ENCODE measurements at places on chromosomes 12 and 14. TPM values are rescaled to one million over a fixed set of nuclear protein-coding genes. Genes with fewer than 3 reads are reported as not detected.

DNA sequence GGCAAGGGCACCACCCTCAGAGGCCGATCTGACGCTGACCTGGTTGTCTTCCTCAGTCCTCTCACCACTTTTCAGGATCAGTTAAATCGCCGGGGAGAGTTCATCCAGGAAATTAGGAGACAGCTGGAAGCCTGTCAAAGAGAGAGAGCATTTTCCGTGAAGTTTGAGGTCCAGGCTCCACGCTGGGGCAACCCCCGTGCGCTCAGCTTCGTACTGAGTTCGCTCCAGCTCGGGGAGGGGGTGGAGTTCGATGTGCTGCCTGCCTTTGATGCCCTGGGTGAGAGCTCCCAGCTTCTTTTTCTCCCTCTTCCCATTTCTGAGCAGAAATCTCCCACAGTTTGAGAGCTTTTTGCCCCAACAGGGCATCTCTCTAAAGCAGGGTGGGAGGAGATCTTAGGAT is 1.8 kb downstream of the OAS1 start:
- DNase-seq = no peak
- H3K27ac ChIP-seq = peak overlapping the region; percentile 94
- no peaks in the 10 kb centered on the region for H3K27me3 ChIP-seq
- H3K36me3 ChIP-seq = peaks cover 12% of the 10 kb centered on the region

DNA sequence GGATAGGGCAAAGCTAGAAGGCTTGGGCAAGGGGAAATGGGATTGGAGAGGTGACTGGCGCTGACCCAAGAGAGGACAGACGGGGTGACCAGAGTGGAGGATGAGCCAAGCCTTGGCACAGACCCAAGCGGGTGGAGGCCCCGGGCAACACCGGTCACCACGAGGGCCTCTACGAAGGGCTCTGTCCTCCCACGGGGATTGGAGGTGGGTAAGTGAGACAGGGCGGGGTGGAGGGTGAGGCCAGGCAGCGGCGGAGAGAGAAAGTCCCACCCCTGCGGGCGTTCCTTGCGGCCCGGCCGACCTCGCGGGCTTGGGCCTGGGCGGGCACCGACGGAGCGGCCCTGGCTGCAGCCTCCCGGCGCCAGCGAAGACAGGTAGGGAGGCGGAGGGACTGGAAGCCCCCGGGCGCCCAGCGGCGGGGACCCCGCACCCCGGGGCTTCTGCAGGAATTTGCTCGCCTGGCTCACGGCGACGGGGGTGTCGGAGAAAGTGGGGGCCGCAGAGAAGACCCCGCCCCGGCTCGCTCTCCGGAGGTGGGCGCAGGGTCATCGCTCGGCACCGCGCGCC is at the start of gene PAPLN:
TSS of gene PAPLN (plus strand) at position 288 of the 567 bp plus-strand sequence. CDS start 2,273 bp downstream, outside the sequence.
- H3K4me3 ChIP-seq = peak within 1 kb of the TSS; percentile 73
- no peaks in the 10 kb centered on the region for H3K36me3 ChIP-seq
- H3K27ac ChIP-seq = peak within 1 kb of the TSS; percentile 67
- peak; percentile 74 for DNase-seq

GRCh38 chr12:91355150-91356006 is 172.8 kb upstream of the DCN start:
- no peaks in the 10 kb centered on the region for H3K36me3 ChIP-seq
- H3K27me3 ChIP-seq = no peaks in the 10 kb centered on the region
- H3K4me3 ChIP-seq = no peak overlapping the region
- peak; percentile 73 for DNase-seq
- no peaks in the 10 kb centered on the region for H3K4me1 ChIP-seq

The EML1 gene
- polyA plus RNA-seq = 1.8 TPM

GRCh38 chr12:78176643-78177042 is 345.9 kb downstream of the NAV3 start:
- H3K36me3 ChIP-seq = peaks cover 7% of the 10 kb centered on the region
- no peak overlapping the region for H3K4me3 ChIP-seq
- DNase-seq = no peak
- H3K27me3 ChIP-seq = no peaks in the 10 kb centered on the region
- no peak overlapping the region for H3K27ac ChIP-seq

DNA sequence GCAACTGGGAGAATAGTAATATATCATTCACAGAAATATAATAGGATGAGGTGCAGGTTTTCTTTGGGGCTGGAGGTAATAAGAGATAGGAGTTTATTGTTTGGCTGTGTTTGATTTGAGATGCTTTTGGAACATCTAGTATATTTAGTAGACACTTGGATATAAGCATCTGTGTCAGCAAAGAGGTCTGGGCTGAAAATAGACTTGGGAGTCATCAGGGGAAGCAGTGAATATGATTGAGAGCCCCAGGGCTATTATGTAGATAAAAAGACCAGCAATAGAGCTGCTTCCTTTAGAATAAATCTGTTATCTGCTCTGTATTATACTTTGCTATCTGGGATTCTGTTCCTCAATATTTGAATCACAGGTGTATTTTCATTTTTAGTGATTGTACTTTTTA is 36.6 kb downstream of the SPATA7 start:
- H3K4me1 ChIP-seq = no peaks in the 10 kb centered on the region
- no peak overlapping the region for H3K4me3 ChIP-seq
- H3K27me3 ChIP-seq = no peaks in the 10 kb centered on the region
- H3K36me3 ChIP-seq = peaks cover 16% of the 10 kb centered on the region

- peaks cover 16% of the 10 kb centered on the region for H3K4me1 ChIP-seq
- no peaks in the 10 kb centered on the region for H3K36me3 ChIP-seq
- H3K4me3 ChIP-seq = no peak overlapping the region
- peak; percentile 45 for DNase-seq
Observed at GRCh38 chr14:23364164-23365035, 572 bp downstream of the EFS start.

- no peak for DNase-seq
- H3K27me3 ChIP-seq = no peaks in the 10 kb centered on the region
- no peaks in the 10 kb centered on the region for H3K36me3 ChIP-seq
- H3K27ac ChIP-seq = no peak overlapping the region
- H3K4me1 ChIP-seq = no peaks in the 10 kb centered on the region
Observed at GRCh38 chr12:19066475-19067001, 63.0 kb upstream of the PLEKHA5 start.

- DNase-seq = peak; percentile 82
- H3K27me3 ChIP-seq = no peaks in the 10 kb centered on the region
- H3K27ac ChIP-seq = peak overlapping the region; percentile 8
- peaks cover under 1% of the 10 kb centered on the region for H3K36me3 ChIP-seq
Observed at GRCh38 chr12:57156701-57157403, 9.4 kb upstream of the LRP1-AS start.

- no peaks in the 10 kb centered on the region for H3K4me1 ChIP-seq
- no peaks in the 10 kb centered on the region for H3K36me3 ChIP-seq
- H3K4me3 ChIP-seq = no peak overlapping the region
- H3K27me3 ChIP-seq = no peaks in the 10 kb centered on the region
- H3K27ac ChIP-seq = no peak overlapping the region
Observed at GRCh38 chr14:86237733-86238132, 707.8 kb downstream of the FLRT2 start.

- H3K27me3 ChIP-seq = no peaks in the 10 kb centered on the region
- H3K4me3 ChIP-seq = no peak overlapping the region
- H3K36me3 ChIP-seq = no peaks in the 10 kb centered on the region
- no peak overlapping the region for H3K27ac ChIP-seq
- H3K4me1 ChIP-seq = no peaks in the 10 kb centered on the region
Observed at GRCh38 chr12:16323638-16324037, 23.8 kb upstream of the MGST1 start.

- H3K4me3 ChIP-seq = no peak overlapping the region
- DNase-seq = no peak
- H3K27me3 ChIP-seq = no peaks in the 10 kb centered on the region
Observed at GRCh38 chr12:46676396-46676795, 149.4 kb downstream of the SLC38A4 start.

GRCh38 chr14:82159624-82160023 is 626.0 kb upstream of the SEL1L start:
- no peaks in the 10 kb centered on the region for H3K27me3 ChIP-seq
- H3K4me1 ChIP-seq = no peaks in the 10 kb centered on the region
- DNase-seq = no peak
- no peak overlapping the region for H3K4me3 ChIP-seq

DNA sequence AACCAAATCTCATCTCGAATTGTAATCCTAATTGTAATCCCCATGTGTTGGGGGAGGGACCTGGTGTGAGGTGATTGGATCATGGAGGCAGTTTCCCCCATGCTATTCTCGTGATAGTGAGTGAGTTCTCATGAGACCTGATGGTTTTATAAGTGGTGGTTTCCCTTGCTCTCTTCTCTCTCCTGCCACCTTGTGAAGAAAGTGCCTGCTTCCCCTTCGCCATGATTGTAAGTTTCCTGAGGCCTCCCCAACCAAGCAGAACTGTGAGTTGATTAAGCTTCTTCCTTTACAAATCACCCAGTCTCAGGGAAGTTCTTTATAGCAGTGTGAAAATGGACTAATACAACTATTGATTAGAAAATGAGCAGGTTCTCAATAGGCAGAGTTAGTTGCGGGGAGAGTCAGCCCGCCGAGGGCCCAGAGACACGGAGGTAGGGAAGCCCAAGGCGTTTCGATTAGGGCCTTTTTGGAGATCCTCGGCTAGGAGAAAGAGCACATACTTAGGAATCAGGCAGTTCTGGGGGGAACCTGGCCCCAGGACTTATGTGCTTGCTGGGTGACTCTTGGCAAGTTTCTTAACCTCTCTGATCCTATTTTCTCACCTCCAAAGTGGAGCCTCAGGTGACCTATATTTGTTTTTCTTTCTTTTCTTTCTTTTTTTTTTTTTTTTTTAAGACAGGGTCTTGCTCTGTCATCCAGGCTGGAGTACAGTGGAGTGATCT is 65.7 kb downstream of the MVK start:
- no peaks in the 10 kb centered on the region for H3K36me3 ChIP-seq
- no peak overlapping the region for H3K27ac ChIP-seq
- no peaks in the 10 kb centered on the region for H3K27me3 ChIP-seq
- no peak for DNase-seq

The TAS2R42 gene
- polyA plus RNA-seq = not detected

DNA sequence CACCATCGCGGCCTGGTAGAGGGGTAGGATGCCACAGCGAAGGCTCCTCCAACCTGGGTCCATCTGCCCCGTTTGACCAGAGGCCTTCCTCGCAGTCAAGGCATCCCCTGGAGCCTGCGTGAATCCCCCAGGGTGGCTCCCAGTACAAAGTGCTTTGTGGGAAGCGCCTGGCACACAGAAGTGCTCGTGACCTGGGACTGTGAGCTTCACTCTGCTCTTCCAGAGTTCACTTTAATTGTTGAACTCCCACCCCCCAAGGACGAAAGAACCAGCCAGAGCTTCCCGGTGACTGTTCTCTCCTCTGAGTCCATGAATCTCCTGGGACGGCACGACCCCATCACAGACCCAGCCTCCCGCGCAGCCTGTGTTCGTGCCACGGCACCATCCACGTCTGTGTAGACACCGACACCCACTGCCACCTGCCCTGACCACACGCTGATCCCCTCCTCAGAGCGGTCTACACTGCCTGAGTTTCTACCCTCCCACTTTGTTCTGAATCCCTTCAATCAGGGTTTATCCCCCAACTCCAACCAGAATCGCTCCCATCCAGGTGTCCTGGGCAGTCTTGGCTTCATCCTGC is 15.9 kb downstream of the P2RX2 start:
- H3K4me3 ChIP-seq = no peak overlapping the region
- H3K27ac ChIP-seq = no peak overlapping the region
- no peaks in the 10 kb centered on the region for H3K4me1 ChIP-seq

DNA sequence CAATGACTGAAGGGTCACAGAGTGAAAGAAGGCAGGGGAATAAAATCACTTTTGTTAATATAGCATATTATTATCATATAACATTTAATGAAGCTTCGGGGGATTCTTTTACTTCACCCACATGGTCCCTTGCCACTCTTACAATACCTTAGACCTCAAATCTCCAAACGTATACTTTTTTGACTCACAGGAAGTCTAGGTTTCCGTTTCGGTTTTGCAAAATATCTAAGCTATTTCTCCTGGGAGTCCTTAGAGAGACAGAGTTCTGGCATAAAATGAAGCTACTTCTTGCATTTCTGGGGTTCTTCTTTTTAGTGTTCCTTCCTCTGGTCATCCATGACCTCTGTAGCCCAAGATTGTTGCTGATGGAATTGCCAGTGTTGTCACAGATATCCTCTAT is 590.5 kb upstream of the ATP2B1 start:
- no peak overlapping the region for H3K27ac ChIP-seq
- no peak for DNase-seq
- peaks cover 23% of the 10 kb centered on the region for H3K4me1 ChIP-seq
- no peaks in the 10 kb centered on the region for H3K27me3 ChIP-seq
